GM04503 (cell line): ENCODE measurements at places on chromosomes 13 and 19.

DNA sequence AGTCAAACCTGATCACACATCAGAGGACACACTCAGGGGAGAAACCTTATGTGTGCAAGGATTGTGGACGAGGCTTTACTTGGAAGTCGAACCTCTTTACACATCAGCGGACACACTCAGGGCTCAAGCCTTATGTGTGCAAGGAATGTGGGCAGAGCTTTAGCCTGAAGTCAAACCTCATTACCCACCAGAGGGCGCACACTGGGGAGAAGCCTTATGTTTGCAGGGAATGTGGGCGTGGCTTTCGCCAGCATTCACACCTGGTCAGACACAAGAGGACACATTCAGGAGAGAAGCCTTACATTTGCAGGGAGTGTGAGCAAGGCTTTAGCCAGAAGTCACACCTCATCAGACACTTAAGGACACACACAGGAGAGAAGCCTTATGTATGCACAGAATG lies 8.2 kb upstream of the ZNF527 start:
- DNase-seq: no peak

GRCh38 chr13:73849292-73849691 lies 284.9 kb downstream of the KLF12 start:
- no peak for DNase-seq

- DNase-seq: peak; percentile 30
These were observed 518 bp downstream of the NUDT19 start for GRCh38 chr19:32691952-32692726.

DNA sequence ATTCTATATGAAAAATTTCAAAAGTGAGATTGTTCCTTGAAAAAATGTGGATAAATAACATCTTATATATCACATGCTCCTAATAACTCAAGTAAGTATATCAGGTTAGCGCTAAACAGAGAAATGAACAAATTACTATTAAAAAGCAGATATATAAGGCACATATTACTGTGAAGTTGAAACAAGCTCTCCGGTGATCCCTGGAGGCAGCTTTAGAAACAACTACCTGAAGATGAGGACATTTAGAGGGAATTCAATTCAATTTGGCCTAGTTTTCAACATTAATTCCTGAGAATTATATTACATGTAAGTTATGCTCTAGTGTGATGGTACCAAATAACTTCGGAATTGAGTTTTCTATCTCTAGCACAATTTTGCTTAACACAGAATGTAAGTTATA lies 1373.6 kb upstream of the SPRY2 start:
- no peak for DNase-seq

DNA sequence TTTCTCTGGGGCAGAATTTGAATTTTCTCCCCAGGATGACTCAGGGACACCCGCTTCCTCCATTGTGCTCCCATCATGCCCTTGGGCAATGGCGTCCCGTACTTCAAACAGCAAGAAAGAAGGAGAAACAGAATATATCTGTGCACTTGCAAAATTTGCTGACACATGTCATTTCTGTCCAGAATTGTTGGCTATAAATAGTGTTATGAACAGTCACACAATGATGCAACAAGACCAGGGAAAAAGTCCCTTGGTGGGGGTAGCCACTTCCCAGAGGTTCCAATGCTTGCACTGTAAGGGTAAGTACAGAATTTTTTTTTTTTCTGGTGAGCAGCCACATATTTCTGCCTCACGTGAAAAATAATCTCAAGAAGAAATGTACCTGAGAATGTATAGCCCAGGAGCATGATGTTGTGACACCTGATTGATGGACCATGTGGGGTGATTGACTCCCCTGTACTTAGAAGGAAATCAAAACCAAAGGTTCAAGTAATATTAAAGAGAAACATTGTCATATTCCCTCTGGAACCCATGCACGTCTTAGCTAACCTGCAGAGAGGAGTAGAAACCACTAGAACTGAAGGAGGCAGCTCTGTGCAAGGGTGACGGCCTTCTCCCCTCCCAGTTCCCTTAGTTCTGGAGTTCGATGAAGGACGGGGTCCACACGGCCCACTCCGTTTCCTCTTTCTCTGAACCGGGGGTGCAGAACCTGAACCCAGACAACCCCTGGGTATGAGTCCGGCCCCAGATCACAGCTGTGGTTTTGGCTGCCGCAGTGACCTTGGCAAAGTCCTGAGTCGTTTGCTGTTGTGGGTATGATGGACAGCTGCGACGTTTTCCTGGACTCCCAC lies 9.3 kb upstream of the LAIR1 start:
- no peak for DNase-seq

- DNase-seq: no peak
These were observed 76.1 kb upstream of the PCDH8 start for GRCh38 chr13:52924289-52925148.

GRCh38 chr13:30466358-30466714 lies 600 bp upstream of the HMGB1 start:
- DNase-seq: no peak

DNA sequence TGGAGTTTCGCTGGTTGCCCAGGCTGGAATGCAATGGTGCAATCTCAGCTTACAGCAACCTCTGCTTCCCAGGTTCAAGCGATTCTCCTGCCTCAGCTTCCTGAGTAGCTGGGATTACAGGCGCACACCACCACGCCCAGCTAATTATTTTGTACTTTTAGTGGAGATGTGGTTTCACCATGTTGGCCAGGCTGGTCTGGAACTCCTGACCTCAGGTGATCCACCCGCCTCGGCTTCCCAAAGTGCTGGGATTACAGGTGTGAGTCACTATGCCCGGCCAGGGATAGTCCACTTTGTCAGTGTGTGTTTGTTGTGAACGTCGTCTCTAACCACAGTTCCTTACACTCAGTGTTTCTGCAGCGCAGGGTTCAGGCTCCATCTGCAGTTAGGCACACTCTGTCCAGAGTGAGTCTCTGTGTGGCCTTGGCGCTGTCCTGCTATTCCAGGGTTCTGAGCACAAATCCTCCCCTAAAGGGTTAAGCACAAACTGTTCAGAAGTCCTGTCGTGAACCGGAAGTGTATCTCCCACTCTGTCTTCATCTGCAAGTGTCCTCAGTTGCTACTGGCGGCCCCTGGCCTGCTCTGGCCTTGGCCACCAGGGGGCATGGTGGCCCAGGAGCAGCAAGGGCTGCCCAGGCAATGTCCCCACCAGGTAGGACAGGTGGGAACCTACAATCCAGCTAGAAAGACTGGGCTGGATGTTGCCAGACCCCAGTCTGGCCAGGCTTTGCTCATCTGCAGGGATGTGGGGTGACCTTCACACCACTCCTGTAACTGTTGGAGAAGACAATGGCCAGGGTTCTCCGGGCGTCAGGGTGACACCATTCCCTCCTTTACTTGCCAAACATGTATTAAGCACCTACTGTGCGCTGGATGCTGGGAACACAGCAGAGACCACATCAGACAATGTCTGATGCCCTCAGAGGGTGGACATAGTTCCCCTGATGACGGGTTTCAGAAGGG lies 38.8 kb upstream of the GATAD2A start:
- DNase-seq: no peak

GRCh38 chr13:66275416-66275815 lies 954.7 kb downstream of the PCDH9 start:
- no peak for DNase-seq

- DNase-seq: peak; percentile 97
These were observed 2020.1 kb upstream of the PCDH20 start for GRCh38 chr13:63435667-63436324.

DNA sequence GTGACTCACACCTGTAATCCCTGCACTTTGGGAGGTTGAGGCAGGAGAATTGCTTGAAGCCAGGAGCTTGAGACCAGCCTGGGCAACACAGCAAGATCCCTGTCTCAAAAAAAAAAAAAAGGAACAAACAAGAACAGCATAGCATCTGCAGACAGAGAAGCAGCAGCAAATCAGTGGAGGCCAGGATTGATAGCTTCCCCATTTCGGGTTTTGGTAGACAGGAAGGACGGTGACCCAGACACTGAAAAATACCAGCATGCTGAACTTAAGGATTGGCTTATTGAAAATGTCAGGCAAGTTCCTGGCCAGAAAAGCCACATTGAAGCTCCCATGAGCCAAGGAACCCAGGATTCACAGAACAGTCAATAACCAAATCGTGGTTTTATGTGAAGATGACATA lies 3.0 kb downstream of the ZNF490 start:
- DNase-seq: no peak

GRCh38 chr13:23655321-23655720 lies 85.1 kb downstream of the TNFRSF19 start:
- DNase-seq: no peak

DNA sequence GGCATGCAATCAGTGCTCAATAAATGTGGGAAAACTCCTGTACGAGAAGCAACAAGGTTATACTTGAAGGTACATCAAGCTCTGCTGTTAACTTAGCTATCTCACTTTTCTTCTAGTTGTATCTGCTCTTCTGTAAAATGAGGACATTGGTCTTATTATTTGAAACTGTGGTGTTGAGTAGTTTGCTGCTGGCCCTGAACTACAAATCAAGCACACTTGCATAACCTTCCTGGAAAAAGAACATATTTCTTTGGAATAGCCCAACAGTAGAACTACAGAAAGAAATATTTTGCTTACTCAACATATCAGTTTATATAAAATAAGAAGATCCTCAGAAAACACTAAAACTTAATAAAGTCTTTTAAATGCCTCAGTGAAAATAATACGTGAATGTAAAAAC lies 203.0 kb downstream of the KCTD12 start:
- DNase-seq: no peak

DNA sequence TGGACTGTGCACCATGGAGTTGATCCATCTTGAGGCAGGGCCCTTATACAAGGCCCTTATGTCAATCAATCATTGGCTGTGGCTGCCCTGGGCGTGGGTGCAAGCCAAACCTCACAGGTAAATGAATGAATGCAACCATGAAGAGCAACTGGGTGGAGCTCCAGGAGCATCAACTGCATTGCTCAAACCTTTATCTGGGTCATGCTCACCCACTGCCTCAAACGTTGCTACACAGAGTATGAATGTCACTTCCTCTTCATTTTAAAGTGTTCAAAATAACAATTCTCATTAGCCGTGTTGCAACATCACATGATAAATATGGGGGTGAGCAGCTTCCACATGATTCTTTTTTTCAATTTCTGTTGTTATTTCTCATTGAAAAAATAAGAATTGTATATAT lies 6.4 kb upstream of the ZNF333 start:
- DNase-seq: no peak

- DNase-seq: no peak
These were observed 15.1 kb downstream of the CCDC97 start for GRCh38 chr19:41324921-41325639.

DNA sequence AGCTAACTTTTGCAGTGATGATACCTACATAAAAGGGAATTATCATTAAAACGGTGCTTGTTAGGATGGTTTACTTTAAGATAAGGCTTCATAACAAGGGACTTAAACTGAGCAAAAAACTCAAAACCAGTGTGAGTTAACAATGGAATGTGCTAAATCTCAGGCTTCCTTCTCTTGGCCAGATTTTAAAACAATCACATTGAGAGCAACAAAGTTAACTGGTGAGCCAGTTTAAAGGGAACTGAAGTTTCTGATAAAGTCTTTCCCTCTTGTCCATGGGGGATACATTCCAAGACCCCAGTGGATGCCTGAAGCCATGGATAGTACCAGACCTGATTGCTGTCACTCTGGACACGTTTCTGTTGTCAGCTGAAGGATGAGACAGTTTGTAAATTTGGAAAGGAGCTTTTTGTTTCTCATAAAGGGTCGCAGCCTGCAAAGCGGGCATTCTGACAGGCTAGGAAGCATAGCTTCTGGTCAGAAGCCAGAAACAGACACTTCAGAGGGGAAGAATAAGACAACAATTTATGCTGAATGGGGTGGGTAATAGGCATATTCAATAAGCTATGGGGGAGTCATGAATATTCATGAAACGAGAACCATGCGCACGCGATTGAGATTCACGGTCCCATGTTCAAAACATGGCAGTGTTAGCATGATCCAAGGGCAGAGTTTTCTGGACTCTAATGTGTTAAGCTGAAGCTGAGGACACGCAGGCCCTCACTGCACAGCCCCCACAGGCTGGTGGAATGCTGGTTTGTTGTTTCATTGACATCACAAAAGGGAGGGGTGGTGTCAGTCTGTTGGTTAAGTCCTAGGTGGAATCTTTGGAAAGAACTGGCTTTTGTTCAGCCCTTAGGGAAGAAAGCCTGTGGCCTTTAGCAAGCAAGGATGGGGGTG lies 150.6 kb upstream of the RNF113B start:
- peak; percentile 40 for DNase-seq

- DNase-seq: no peak
These were observed 1096.8 kb upstream of the PCDH20 start for GRCh38 chr13:62512194-62513141.

DNA sequence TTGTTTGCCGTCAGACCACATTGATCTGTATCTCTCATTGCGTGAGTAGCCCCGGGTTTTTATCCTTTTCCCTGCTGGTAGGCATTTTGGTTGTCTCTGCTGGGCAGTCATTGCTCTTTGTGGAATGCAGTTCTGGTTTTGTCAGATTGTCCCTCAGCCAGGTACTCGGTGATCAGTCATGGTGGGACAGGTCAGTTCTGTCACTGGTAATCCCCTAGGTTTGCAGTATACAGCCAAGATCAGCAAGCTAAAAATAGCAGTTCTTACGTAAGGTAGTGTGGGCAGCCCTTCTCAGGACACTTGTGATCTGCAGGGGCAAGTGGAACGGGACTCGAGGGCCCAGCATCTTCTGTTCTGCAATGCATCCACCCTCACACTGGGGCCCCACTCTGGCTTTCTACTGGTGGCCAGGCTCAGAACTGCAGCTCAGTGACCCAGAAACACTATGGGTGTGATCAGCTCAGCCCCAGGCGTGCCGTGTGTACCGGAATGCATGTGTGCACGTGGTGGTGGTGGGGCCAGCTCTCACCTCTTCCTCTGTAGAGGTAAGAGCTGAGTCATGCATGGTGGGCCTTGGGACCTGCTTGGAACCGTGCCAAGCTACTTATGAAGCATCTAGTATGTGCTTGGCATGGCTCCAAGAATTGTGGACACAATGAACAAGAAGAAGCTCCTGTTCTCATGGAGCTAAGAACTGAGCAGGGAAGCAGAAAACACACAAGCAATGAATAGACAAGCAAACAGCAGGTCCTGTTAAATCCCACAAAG lies 6.3 kb downstream of the PLEKHF1 start:
- no peak for DNase-seq

DNA sequence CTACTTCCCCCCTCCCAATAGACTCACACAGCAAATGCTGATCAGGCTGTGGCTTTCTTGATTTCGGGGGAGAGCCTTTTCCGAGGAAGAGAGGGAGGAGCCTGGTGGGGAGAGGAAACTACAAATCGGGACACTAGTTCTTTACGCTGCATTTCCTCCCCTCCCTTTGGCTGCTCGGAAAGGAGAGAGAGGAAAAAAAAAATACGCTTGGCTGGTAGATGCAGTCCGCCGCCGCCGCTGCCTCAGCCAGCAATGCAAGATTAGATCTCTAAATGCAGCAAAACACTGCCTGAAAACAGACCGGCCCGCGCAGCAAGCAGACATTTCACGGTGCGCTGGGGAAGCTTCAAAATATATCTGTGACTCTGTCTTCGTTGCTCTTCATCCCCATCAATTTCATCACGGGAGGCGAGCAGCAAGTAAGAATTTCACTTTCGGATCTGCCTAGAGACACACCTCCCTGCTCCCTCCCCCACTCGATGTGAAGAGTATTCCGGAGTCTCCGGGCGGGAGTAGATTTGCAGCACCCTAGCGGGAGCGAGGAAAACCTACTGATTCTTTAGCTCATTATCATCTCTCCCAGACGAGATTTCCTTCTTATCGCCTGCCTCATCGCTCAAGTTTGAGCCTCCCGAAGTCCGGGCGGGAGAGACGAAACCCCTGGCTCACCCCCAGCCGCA lies at the start of gene PCDH17:
TSS of gene PCDH17 (plus strand) at position 149 of the 680 bp plus-strand sequence. CDS start 803 bp downstream, outside the sequence.
- no peak for DNase-seq

- DNase-seq: no peak
These were observed 4.6 kb downstream of the RGL3 start for GRCh38 chr19:11414544-11414943.

- no peak for DNase-seq
These were observed 8.7 kb upstream of the KANK2 start for GRCh38 chr19:11205939-11206570.

GRCh38 chr19:2627319-2627829 lies 75.1 kb downstream of the GNG7 start:
- DNase-seq: peak; percentile 93
